ENCODE measurements at places on chromosomes 7 and 10. TPM values are rescaled to one million over a fixed set of nuclear protein-coding genes. Genes with fewer than 3 reads are reported as not detected.

DNA sequence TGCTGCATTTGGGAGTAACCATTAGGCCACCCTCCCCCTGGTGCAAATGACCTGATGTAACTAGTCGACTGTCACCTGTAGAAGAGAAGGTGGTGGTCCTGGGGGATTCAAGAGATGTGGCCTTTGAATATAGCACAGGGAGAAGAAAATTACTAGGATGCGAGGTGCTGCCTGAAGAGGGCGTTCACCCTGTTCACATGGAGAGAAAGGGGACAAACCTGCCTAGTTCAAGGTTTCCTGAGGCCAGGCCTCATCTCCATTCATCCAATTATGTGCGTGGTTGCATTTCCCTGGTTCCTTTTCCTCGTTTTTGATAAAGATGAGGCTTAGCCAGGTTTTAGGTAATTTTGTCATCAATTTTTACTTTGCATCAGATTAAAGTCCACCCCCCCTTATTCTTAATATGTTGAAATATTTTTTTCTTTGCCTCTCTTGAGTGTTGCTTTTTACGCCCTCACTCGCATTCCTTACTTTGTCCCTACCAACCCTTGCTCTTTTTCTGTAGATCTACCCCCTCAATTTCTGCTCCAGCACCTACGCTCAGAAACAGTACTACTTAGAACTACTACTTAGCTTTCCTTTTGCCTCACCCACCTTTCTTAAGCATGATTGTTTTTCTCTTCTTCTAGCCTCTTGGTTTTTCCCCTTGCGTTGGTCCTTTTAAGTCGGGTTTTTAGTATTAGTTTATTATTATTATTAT is 13.7 kb downstream of the CLCN1 start:
- DNase-seq: no peak

DNA sequence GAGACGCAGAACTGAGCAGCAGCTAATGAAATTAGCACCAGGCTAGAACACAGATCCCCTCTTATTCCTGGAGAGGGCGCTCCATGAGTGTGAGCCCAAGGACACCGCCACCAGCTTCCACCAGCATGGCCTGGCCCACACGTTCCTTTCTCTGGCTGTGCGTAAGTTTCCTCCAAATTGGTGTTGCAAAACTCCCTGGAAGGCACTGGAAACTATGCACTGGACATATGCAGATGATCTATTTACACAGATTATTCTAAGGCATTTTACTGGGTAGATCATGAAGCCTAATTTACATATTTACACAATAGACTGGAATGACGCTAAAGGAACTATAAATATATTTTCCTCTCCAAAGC is 455.6 kb upstream of the FOXK1 start:
- no peak for DNase-seq

- no peak for DNase-seq
Measured at GRCh38 chr7:25240340-25240739, 12.1 kb upstream of the NPVF start.

GRCh38 chr7:68488341-68489060 is 1109.8 kb upstream of the AUTS2 start:
- DNase-seq: no peak

- DNase-seq: no peak
Measured at GRCh38 chr10:93742633-93743349, 14.9 kb upstream of the LGI1 start.

- no peak for DNase-seq
Measured at GRCh38 chr10:78856421-78856820, 212.3 kb upstream of the ZMIZ1 start.

- DNase-seq: peak; percentile 72
Measured at GRCh38 chr10:127922675-127923366, 15.9 kb downstream of the PTPRE start.

DNA sequence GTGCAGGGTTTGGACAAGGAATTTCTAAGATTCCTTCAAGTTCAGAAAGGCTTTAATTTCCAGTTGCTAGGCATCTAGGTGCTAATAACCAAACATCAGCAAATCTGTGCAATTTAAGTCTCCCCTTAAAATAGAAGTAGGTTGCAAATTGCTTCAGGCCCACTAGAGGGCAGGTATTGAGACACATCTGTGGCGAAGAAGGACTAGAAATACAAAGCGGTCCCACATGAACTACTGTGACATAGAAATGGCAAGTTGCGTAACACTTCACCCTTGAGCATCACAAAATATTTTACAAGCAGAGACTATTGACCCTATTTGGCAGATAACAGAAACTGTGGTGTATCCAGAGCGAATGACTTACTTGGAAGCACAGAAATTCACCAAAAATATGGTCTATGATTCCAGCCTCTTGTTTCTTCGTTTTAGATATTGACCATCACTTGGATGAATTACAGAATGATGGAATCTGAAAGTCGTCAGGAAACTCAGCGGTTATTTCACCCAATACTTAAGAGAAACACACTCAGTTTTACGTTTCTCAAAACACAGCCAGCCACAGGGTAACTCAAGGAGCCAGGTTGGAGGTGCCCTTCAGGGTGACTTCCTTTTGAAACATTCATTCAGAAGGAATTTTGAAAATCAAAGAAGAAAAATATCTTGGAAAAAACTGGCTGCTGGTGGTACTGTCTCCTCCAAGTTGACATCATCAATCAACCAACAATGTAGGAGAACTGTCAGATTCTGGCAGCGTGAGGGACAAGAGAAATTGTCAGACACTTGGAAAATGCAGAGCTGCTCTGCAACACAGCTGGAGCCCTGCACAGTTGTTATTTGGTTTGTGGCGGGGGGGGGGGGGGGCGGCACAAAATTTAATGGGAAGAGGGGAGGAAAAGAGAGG is 256.3 kb upstream of the MINDY3 start:
- peak; percentile 2 for DNase-seq

The MYOF gene
- total RNA-seq: 227 TPM

The CPED1 gene
- 3.6 TPM for total RNA-seq

DNA sequence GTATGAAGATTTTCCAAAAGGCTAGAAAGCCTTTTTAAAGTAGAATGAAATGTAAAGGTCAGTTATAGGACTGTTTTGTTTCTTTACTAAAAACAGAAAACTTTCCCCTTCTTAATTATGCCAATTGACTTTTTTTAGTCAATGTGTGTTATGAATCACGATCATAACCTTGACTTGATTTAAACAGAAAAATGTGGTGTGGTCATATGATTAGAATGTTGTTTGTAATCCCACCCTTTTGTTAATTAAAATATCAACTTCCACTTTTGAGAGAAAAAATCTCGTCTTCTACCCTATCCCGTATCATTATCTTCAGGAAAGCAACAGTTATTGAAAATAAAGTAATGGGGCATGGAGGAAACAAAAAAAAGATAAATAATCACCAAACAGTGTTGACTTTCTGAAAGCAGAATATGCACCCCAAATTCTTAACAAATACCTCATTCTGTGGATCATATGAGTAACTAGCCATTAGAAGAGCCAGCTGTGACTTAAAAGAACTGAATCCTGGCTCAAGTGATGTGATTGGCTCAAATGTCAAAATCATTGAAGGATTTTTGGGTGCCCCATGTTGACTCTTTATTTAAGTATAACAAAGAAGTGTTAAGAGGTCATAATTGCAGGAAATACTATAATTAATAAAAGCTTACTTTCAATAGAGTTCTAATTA is 32.3 kb upstream of the SLC16A12 start:
- DNase-seq: no peak

DNA sequence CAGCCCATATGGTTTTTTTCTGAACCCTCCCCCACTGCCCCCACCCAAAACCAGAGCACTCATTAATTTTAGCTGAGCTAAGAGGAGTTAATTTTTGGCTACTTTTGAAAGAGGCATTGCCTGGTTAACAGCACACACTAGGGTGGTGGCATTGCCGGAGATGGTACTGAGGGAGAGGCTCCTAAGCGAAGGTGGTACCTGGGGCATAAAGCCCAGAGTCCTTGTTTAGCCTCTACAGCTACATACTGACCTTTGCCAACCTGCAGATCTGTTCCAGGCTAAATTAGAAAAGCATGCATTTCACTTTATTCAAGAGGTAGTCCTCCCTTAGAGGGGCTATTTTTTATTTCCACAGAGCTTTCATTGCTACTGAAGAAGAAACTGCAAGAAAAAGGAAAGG is 172.8 kb upstream of the AGK start:
- DNase-seq: no peak

GRCh38 chr10:86284355-86285105 is 82.1 kb downstream of the GRID1 start:
- no peak for DNase-seq

GRCh38 chr7:106064771-106065574 is 47.1 kb downstream of the SYPL1 start:
- DNase-seq: peak; percentile 99

- DNase-seq: no peak
Measured at GRCh38 chr10:106919871-106920282, 244.6 kb downstream of the SORCS1 start.

- DNase-seq: peak; percentile 19
Measured at GRCh38 chr7:112898432-112899290, 108.5 kb upstream of the TMEM168 start.

DNA sequence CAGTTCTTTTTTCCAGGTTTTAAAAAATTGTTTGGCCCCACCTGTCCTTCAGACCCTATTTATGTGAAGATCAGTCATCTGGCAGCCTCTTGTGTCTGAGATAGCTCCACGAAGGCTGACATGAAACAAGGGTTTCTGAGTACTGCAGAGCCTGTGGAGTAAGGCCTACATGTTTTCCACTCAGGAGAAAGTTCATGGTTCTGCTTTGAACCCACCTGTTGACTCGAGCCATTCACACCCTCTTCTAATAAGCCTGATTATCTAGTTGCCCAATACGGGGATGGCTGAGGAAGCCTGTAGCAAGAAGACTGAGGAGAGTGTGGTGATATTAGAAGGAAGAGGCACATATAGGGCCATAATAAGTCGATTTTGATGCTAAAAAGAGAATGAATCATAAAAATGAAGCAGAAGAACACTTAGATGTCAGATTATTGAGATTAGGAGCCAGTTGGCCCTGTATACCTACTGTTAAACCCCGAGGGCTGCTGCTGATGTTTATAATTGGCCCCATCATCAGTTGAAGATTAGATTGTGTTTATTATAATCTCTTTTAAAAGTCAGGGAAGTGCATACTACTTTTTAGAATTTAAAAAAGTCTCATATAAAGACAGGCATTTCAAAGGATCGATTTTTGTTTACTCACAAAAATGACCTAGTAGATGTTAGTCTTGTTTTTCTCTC is 109.4 kb downstream of the CDK14 start:
- DNase-seq: no peak

GRCh38 chr10:4725917-4726606 is 99.9 kb upstream of the AKR1E2 start:
- DNase-seq: peak; percentile 87

DNA sequence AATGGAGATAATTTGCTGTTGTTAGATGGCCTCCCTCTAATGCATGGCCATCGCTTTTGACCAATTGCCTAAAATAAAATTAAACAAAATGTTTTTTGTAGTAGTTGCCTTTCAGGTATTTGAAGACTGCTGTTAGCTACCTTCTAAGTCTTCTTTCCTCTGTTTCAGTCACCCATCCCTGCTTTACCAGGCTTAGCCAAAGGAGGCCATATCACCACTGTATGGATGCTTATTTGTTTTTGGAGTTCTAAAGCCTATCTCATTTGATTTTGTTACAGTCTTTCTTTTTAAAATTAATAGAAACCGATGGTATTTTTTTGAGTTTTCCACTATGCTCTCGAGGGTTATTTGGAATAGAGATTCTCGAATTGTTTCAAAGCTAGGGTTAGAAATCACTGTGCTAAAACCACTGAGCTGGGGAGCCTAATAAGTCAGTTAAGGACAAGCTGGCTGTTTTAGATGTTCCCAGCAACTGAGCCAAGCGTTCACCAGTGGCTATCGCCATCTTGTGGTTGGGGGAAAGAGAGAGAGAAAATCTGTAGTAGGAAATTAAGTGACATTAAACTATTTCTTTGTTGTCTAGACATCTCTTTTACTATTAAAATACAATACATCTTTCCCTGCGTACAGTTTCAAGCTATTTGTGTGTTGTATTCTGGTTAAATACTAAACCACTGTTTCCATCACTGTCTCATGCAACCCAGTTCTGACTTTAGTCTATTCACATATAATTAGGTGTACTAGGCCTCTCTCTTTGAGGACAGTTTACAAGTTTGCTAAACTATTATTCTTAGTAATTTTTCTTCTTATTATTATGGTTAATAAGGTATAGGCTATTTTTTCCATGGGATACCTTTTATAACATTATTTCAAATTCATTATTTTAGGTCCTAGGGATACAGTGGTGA is 52.2 kb downstream of the GPR158 start:
- peak; percentile 30 for DNase-seq

DNA sequence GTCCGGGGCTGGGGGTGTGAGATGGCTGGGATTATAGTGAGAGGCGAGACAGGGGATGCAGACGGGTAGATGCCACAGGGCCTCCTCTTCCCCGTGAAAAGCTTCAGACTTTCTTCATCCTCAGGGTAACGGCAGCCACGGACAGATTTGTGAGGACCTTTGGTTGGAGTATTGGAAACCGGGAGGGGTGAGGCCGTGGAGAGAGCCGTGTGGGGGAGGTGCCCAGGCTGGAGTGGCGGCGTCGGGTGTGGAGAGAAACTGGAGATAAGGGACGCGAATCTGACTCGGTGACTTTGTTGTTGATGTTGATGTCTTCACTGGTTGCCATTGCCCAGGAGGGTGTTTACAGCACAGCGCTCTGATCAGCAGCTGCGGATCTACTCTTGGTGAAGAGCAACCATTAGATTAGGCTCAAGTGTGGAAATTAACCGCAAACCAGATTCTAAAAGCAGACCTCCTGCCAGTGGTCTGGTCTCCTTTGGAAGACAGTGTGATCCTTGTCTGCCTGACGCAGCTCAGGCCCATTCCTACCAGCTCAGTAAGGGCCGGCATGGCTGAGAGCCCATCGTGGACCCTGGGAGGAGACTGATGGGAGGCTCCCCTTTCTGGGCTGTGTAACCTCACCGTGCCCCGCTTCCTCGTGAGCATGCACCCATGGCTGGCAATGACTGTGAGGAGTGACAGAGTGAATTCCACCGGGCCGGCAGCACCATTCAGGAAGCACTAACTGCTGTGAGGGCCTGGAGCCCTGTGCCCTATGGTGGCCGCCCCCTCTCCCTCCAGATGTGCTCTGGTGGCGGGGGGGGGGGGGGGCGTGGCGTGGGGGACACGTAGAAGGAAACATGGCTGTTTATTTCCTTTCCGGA is 90.3 kb downstream of the INPP5A start:
- no peak for DNase-seq

Data from foreskin keratinocyte (primary cell).